ENCODE measurements at places on chromosomes 3 and 15. TPM values are rescaled to one million over a fixed set of nuclear protein-coding genes. Genes with fewer than 3 reads are reported as not detected.

The UCN2 gene
- 2.3 TPM for polyA plus RNA-seq

The ARGFX gene
- polyA plus RNA-seq: not detected

The MYO5C gene
- polyA plus RNA-seq: 0.03 TPM

The ADCY5 gene
- 0.14 TPM for polyA plus RNA-seq

The ZNF774 gene
- polyA plus RNA-seq: 0.91 TPM

The CHSY1 gene
- polyA plus RNA-seq: 40.9 TPM

The ANKRD34C gene
- not detected for polyA plus RNA-seq

The LRIG1 gene
- 55.9 TPM for polyA plus RNA-seq

The GCSAM gene
- polyA plus RNA-seq: not detected

The RGMA gene
- polyA plus RNA-seq: 0.26 TPM

The SACM1L gene
- polyA plus RNA-seq: 12.8 TPM

The LDHAL6B gene
- polyA plus RNA-seq: not detected

The FBXL2 gene
- 14.4 TPM for polyA plus RNA-seq

The C3orf33 gene
- polyA plus RNA-seq: 1.2 TPM

The DAPK2 gene
- 0.34 TPM for polyA plus RNA-seq

The CHDH gene
- 0.19 TPM for polyA plus RNA-seq

The PLA2G4E gene
- not detected for polyA plus RNA-seq

Measured in IMR-90 (cell line).